ENCODE measurements at places on chromosomes 12 and 14.
A peak's percentile ranks its signal among the peaks of the same experiment; 100 is the strongest.

GRCh38 chr12:47964106-47964728, 821 bp downstream of the TMEM106C start:
- peak; percentile 58 for DNase-seq

GRCh38 chr12:66197495-66197921, 8.5 kb downstream of the IRAK3 start:
- no peak for DNase-seq

DNA sequence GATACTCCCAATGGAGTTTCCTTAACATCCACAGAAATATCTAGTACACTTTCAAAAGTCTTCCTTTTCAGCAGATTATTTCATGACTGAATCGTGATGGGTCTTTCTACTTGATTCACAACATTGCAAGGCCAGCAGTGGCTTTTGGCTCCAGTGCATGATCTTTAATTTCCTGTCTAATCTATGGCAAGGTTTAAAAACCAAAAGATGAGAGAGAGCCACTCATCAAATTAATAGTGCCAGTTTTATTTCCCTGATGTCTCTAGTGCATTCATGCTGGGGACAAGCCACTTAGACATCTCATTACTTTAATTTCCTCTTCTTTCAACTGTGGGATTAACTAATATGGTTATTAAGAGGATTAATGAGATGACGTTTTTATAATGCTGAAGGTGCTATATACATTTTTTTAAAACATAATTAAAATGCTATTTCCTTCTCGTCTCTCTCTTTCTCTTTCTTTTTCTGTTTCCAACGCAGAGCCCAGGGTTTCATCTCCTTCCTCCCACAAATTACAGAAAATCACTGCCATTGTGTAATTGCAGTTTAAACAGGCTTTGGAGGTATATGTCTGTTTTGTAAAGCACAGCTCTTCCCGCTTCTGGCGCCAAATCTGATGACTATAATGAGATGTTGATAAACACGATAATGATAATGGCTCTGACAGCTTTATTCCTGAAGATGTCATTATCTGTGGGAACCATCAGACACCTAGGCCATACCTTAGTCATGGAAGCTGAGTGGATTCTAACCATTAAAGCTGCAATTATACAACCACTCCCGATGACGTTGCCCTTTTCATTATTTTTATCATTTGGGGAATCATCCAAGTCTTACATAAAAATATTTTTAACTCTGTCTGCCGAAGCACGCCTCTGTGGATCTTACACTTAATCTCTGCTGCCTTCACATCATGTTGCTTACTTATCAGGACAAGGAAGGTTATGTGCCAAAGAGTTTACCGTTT, 103.1 kb upstream of the PPM1H start:
- DNase-seq = no peak

GRCh38 chr14:79413734-79414428, 797.4 kb downstream of the DIO2 start:
- DNase-seq = no peak

DNA sequence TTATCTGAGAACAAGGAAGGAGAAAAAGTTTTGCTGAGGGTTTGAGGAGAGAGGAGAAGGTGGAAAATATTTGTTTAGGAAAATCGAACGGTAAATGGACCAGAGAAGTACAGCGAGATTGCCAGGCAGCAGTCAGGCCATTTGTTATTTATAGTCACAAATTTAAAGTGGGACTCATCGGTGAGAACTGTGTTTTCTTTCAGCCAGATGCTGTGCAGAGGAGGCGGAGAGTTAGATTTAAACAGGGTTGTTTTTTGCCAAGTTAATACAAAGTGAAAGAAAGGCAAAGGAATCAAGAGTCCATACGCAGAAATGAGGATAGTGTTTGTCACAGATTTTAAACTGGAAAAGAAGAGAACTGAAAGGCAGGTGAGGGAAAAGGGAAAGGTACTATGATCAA, 200.6 kb upstream of the CNOT2 start:
- no peak for DNase-seq

- no peak for DNase-seq
These were observed 25.6 kb upstream of the CHPT1 start for GRCh38 chr12:101671833-101672232.

DNA sequence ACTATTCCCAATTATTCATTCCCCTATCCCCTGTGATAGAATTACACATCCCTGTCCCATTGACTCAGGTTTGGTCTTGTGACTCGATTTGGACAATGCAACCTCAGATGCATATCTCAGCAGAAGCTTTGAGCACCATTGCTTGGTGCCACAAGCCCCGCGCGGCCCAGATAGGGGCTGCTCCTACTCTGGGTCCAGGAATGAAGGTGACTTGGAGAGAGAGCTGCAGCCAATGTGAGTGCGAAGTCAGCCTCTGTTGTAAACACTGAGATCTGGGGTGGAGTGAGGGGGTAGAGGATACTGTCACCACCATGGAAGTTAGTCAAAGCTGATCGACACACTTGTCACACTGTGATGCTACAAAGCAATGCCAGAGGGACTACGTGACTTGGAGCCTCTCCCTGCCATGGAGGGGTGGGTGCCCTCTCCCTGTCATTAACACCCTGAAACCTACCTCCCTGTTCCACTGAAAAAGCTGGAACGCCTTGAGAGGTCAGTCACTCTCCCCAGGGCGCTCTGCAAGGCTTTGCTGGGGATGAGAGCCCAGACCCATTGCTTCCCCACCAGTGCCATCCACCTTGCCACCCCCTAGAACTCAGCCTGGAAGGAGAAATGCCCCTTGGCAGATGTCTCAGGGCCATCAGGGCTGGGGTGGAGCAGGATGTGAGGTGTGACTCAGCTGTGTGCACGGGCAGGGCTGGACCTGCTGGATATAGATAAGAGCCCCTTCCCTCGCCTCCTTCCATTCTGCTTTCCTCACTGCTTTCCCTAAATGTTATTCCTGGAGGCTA, 6.6 kb upstream of the PLEK2 start:
- no peak for DNase-seq

- no peak for DNase-seq
These were observed 11.5 kb upstream of the KANSL2 start for GRCh38 chr12:48693572-48693971.

GRCh38 chr14:70666361-70666686, 24.6 kb downstream of the TTC9 start:
- DNase-seq = no peak

DNA sequence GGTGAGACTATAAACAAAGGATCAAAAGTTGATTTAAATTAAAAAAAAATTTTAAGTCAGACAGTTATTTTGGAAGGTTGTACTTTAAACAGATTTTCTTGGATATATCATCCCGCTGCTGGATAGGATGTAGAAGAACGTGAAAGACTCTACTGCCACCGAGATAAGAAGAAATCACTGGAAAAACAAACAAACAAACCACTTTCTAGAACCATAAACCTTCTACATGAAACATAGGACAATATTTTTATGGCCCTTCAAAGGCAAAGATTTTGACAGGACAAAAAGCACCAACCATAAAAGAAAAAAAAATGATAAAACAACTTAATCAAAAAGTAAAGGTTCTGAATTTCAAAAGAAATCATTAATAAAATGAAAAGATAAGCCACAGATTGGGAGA, 268.2 kb upstream of the DAAM1 start:
- no peak for DNase-seq

DNA sequence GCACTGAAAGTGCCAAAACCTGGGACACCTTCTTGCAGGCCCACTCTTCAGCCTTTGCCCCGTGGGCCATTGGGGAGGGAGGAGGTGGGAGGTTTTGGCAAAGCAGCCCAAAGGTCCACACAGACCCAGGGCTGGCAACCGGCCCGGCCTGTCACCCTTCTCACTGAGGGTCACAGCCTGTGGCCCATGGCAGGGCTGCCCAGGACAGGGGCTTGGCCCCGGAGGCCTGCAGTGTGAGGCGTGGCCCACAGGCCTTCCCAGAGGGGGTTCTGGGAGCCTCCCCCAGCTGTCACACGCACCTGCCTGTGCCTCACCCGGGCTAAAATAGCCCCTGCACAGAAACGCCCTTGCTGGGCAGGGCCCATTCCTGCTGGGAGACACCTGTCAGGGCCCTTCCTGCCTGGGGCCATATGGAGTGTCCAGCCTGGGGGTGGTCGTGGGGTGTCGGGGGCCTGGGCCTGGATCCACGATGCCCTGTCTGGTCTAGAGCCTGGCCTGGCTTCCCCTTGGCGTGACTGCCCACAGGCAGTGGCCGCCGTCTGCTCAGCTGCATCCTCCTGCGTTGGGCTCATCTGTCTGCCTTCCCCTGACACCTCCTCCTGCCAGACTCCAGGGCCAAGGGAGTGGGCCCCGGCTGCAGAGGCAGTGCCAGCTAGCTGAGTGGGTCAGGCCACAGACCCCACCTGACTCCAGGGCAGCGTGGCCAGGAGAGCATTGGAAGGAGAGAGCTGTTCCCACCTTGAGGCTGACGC, 19.2 kb downstream of the PACS2 start:
- DNase-seq = peak; percentile 57

GRCh38 chr12:10075451-10075850, 23.3 kb downstream of the CLEC1A start:
- DNase-seq = no peak

GRCh38 chr12:75554556-75554880, 43.1 kb upstream of the KRR1 start:
- no peak for DNase-seq

DNA sequence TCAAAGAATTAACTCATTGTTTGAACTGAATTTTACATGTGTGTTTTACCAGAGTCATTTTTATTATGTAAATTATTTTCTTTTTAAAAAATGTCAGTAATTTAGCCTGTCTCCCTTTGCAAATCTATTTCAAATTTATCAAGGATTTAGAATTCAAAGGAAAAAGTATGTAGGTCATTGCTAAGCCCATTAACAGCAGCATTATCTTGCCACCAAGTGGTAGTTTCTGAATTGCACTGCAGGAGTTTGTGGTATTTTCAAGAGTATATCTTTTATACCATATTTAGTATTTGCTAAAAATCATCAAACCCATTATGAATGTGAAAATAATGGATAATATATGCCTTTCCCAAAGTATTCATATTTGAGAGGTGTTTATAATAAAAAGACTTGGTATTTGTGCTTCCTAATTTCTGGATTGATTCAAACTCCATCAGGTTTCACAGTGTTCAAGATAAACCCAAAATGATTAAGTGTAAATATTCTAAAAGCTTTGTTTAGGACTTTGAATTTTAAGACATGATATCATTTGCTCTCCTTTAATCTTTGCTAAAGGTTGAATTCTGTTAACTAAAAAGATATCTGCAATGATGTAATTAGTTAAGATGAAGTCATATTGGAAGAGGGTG, 711.4 kb downstream of the FSCB start:
- no peak for DNase-seq

DNA sequence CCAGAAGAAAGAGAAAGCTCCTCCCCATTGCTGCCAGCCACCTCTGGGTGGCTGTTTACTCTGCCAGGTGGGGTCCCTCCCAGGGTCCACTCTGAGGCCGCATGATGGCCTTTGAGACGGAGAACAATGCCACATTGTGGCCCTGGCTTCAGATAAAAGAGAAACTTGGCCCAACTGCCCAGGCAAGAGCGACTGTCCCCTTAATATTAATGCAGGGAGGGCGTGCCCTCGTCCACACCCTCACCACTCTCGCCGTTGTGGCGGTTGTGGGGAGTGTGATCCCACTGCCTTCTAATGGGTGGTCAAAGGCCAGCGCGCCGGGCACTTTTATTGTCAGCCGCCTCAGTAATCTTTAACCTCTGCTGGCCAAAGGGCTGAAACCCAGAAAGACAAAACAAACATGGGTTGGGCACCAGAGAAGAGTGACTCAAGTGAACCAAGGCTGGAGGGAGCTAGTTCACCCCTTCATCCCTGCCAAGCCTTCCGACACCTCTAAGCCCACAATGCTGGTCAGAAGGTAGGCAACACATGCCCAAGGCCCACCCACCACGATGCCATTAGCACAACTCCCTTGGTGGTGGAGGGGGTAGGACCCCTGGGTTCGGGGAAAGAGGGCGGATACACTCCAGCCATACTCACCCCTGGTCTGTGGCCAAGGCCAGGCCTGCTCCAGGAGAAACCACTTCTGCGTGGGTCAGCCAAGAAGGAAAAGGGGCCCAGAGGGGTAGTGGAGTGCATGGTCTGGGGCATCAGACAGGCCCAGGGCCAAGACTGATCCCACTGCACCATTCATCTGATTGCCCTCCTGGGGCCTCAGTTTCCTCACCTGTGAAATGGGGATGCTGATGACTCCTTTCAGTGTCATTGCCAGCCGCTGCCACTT, 44.5 kb upstream of the BCL11B start:
- DNase-seq = no peak

- peak; percentile 58 for DNase-seq
These were observed 23.1 kb downstream of the AEBP2 start for GRCh38 chr12:19462406-19462805.

- DNase-seq = no peak
These were observed 5.4 kb downstream of the CRACR2A start for GRCh38 chr12:3747543-3747942.

DNA sequence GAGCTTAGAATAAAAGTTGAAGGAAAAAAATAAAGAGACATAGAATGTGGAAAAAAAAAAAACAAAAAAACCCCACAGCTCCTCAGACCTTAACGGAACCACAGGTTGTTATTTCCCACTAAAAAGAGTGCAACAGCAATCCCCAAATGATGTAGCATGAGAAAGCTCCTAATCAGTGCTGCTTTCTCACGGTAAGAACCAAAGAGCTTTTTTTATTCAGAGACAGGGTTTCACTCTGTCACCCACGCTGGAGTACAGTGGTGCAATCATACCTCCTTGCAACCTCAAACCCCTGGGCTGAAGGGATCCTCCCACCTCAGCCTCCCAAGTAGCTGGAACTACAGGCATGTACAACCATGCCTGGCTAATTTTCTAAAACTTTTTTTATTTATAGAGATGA, 13.3 kb downstream of the NDUFA12 start:
- DNase-seq = no peak

GRCh38 chr12:54258201-54258681, 21.7 kb downstream of the CBX5 start:
- no peak for DNase-seq

DNA sequence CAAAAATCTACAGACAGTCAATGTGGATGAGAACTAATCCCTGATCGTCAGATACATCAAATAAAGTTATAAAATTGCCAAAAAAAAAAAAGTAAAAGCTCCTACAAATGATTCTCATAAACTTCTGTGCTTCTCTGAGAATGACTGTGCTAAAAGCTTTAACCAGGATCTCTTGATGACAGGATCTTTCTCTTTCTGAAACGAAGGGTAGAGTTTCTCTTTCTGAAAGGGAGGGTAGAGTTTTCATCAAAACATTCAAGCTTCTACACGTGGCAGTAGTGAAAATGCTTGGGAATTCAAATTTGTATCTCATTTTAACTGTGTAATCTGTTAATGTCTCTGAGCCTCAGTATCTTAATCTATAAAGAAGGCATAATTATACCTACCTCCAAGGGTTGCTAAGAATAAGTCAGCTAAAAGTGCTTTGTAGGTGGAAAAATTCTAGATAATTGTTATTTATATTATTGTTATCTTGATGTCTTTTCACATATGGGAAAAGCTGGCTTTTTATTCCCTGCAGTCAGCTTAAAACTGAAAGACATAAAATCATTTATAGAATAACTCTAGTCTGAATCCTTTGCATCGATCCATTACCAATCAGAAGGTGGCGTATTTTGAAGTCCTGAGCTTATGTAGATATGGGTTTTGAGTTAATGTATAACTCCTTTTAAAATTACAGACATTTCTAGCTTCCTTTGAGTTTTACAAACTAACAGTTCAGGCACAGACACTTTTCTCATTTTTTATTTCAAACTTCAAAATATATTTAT, 157.4 kb downstream of the DACT1 start:
- DNase-seq = no peak

- DNase-seq = peak; percentile 40
These were observed at the start of gene PRPH for GRCh38 chr12:49295082-49295936. TSS of gene PRPH (plus strand) at chr12:49295147. CDS start at chr12:49295201, 54 bp downstream.

All from SK-N-SH (cell line).